Stimulated activated CD4-positive, alpha-beta T cell treated with anti-CD3 and anti-CD28 coated beads, Interleukin-1b, Interleukin-23, amount 100 ng/mL, for 1 hour (primary cell): ENCODE measurements at places on chromosomes 5 and 9.

DNA sequence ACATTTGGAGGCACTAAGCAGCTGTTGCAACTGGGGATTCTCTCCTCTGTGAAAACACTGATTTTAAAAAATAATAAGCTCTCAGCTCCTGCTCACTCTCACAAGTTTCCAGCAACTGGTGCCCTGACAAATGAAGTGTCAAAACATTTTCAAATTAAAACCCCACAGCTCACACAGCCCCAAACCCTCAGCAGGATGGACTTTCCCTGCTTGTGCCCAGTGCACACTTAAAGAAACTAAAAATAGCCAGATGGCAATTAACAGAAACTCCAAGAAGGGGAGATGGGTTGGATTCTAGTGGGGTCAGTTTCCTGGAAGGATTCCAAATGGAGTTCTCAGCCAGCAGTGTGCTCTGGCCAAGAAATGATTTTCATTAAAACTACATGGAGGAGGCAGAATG is 163.0 kb upstream of the PUM3 start:
- DNase-seq: no peak

- no peak for DNase-seq
These were observed 162.9 kb downstream of the FGF1 start for GRCh38 chr5:142522983-142523382.

- DNase-seq: no peak
These were observed 3.8 kb downstream of the SELENOP start for GRCh38 chr5:42807722-42808447.

GRCh38 chr9:107193251-107193650 is 89.8 kb upstream of the RAD23B start:
- no peak for DNase-seq

GRCh38 chr5:172868436-172868923 is 34.4 kb downstream of the ERGIC1 start:
- no peak for DNase-seq

DNA sequence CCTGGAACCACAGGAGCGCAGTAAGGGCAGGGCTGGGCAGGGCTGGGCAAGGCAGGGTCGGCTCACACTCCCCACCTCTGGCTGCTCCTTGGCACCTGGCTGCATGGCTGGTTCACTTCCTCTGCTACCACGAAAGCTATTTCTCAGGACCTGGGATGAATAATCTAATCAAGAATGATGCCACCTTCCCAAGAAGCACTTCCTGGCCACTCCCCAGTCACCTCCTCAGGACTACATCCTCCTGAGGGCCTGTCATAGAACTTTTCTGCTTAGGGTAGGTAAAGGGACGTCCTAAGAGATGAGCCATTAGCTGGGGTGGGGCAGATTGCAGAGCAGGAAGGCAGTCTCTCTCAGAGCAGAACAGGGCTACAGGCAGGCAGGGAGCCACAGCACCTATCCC is 288.2 kb upstream of the MAP3K1 start:
- DNase-seq: no peak

- DNase-seq: no peak
These were observed 74.1 kb upstream of the SYK start for GRCh38 chr9:90727488-90727887.

- no peak for DNase-seq
These were observed 205.8 kb upstream of the RAI14 start for GRCh38 chr5:34450338-34450737.

- DNase-seq: no peak
These were observed 2.9 kb downstream of the FAM13B start for GRCh38 chr5:138029944-138030343.

GRCh38 chr9:120920806-120921178 is 5.8 kb downstream of the TRAF1 start:
- no peak for DNase-seq

DNA sequence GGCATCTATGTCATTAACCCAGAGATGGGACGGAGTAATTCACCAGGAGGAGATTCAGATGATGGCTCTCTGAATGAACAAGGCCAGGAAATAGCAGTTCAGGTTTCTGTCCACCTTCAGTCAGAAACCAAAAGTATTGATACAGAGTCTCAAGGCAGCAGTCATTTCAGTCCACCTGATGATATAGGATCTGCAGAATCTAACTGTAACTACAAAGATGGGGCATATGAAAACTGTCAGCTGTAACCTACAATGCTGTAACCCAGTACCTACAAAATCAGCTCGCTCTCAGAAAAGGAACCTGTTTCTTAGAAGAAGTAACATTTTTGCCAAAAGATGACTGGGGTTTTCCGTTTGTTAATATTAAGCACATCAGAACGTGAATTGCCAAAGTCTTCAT is 14.7 kb downstream of the MFAP3 start:
- no peak for DNase-seq

- DNase-seq: no peak
These were observed 296.4 kb downstream of the TLR4 start for GRCh38 chr9:118000581-118000980.
